ENCODE measurements at places on chromosomes 2 and 18.

DNA sequence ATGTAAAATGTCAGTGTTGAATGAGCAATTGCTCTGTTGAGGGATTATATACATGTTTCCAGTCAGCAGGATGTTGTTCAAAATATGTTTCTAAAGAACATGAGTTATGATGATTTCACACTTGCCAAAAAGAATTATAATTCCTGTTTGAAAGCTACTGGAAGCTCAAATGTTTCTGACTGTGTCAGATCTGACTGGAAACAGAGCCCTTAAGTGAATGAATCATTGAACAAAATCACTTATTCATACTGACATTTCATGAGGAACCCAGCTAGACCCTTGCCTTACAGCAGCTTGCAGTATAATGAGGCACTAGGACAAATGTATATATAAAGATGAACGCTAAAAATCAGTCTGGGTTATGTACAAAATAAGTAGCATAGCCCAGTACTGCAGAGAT lies 35.4 kb upstream of the ITGAV start:
- no peak for DNase-seq
- no peaks in the 10 kb centered on the region for H3K27me3 ChIP-seq
- no peak overlapping the region for H3K4me3 ChIP-seq
- H3K4me1 ChIP-seq = no peaks in the 10 kb centered on the region

- H3K27me3 ChIP-seq = no peaks in the 10 kb centered on the region
- H3K27ac ChIP-seq = no peak overlapping the region
- no peaks in the 10 kb centered on the region for H3K36me3 ChIP-seq
Measured at GRCh38 chr2:74617122-74617521, 31.0 kb downstream of the M1AP start.

DNA sequence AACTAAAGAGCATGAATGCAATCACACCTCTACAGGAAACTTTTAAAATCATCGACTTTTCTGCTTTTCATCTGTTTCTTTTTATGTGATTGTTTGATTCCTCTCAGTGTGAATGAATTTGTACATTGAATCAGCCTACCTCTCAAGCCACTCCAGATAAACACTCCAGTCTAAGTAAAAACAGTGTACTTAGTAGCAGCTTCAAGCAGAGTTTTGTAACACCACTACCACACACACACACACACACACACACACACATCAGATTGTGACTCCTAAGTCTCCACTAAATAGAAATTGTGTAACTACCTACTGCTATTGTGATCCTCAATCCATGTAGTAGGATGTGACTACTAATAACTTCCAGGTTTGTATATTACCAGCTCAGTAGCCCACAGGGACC lies 65.3 kb upstream of the EPB41L5 start:
- no peak for DNase-seq
- no peak overlapping the region for H3K4me3 ChIP-seq
- H3K27ac ChIP-seq = no peak overlapping the region
- H3K36me3 ChIP-seq = peaks cover 4% of the 10 kb centered on the region

GRCh38 chr2:196234672-196235071 lies 63.3 kb upstream of the STK17B start:
- DNase-seq = no peak
- H3K4me1 ChIP-seq = no peaks in the 10 kb centered on the region
- H3K27ac ChIP-seq = no peak overlapping the region
- no peaks in the 10 kb centered on the region for H3K27me3 ChIP-seq

DNA sequence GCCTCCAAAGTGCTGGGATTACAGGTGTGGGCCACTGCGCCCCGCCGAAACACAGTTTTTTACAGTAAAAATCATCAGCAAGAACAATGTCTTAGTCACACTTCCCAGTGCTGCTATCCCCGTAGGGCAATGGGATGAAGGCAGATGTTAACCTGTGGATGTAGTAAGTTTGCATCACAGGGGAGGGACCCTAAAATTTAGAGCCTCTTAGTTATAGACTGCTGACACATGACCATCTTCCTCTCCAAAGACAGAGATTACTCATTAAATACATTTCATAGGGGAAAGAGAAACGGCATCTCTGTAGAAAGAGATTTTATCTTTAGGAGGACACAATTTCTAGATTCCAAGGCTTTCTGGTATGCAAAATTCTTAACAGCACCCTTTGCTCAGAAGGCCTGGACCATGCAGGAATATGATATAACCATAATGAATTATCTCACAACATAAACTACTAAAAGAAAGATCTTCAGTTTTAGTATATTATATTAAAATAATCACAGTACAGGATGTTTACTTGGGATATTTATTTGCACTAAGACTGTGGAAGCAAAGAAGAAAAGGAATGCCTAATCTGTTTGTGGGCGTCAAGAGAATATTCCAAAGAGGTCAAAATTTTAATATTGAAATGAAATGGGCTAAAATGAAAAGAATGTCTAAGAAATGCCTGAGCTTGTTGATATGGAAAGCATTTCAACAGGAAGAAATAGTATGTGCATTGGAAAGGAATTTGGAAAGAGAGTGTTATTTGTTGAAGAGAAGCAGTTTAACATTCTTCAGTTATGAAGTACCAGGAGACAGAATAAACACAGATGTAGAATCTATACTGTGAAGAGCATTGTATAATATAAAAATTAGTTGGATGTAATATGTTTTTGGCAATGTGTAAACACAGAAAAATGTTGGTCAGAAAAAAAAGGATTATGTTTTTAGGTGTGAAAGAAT lies 1228.3 kb upstream of the CHAC2 start:
- H3K27ac ChIP-seq = no peak overlapping the region
- H3K4me3 ChIP-seq = no peak overlapping the region
- no peaks in the 10 kb centered on the region for H3K36me3 ChIP-seq
- no peaks in the 10 kb centered on the region for H3K4me1 ChIP-seq
- no peaks in the 10 kb centered on the region for H3K27me3 ChIP-seq

GRCh38 chr2:64383881-64384280 lies 70.1 kb upstream of the LGALSL start:
- H3K4me1 ChIP-seq = no peaks in the 10 kb centered on the region
- no peak overlapping the region for H3K27ac ChIP-seq
- no peak overlapping the region for H3K4me3 ChIP-seq
- H3K36me3 ChIP-seq = no peaks in the 10 kb centered on the region

- H3K36me3 ChIP-seq = no peaks in the 10 kb centered on the region
- no peaks in the 10 kb centered on the region for H3K27me3 ChIP-seq
- DNase-seq = no peak
- no peak overlapping the region for H3K4me3 ChIP-seq
- no peak overlapping the region for H3K27ac ChIP-seq
Measured at GRCh38 chr2:71923143-71923525, 224.5 kb downstream of the CYP26B1 start.

GRCh38 chr18:22559414-22560274 lies 141.9 kb upstream of the CTAGE1 start:
- DNase-seq = peak; percentile 76
- no peaks in the 10 kb centered on the region for H3K4me1 ChIP-seq
- H3K27me3 ChIP-seq = no peaks in the 10 kb centered on the region
- H3K27ac ChIP-seq = peak overlapping the region; percentile 90
- peak overlapping the region; percentile 55 for H3K4me3 ChIP-seq

DNA sequence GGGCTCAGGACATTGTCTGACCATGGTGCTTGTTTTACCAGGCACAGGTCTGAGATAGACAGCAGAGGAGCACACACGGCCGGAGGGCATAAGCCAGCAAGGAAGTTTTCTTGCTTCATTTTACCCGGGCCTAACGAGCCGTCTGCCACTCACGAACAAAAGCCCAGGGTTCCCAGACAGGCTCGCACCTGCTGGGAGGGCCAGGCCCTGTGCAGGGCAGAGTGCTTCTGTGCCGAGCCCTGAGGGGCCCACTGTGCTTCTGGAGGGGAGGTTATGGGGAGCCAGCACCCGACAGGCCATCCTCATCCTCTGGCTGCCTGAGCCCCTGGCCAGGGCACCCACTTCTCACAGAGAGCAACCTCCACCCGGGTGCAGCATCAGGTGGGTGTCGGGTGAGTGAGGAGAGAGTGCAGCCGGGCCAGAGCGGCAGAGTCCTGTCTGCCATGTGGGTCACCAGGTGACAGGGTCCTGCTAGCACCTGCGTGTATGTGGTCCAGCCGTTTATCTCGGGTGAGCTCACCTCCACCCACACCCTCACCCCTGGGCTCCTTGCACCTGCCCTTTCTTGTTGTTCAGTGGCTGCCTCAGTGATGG lies 297.9 kb downstream of the NDUFA10 start:
- no peaks in the 10 kb centered on the region for H3K27me3 ChIP-seq
- H3K4me3 ChIP-seq = no peak overlapping the region
- H3K4me1 ChIP-seq = no peaks in the 10 kb centered on the region
- no peaks in the 10 kb centered on the region for H3K36me3 ChIP-seq
- DNase-seq = peak; percentile 42
- no peak overlapping the region for H3K27ac ChIP-seq

DNA sequence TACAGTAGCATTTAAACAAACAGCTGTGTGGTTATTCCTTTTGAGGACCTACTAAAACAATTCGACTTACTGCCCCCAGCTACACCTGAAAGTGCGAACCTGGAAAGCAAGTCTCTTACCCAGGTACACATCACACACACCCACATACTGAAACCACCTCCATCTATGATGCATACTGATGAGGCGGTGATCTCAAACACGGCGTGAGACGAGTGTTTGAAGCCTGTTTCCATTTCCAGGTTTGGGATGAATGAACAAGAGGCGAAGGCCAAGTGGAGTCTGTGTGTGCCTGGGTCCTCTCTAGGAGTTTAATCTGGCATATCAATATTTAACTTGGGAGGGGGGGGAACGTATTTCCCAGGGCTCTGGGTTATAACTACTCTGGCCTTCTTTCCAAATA lies 1.6 kb downstream of the TMEM185B start:
- H3K4me3 ChIP-seq = no peak overlapping the region
- no peak overlapping the region for H3K27ac ChIP-seq

DNA sequence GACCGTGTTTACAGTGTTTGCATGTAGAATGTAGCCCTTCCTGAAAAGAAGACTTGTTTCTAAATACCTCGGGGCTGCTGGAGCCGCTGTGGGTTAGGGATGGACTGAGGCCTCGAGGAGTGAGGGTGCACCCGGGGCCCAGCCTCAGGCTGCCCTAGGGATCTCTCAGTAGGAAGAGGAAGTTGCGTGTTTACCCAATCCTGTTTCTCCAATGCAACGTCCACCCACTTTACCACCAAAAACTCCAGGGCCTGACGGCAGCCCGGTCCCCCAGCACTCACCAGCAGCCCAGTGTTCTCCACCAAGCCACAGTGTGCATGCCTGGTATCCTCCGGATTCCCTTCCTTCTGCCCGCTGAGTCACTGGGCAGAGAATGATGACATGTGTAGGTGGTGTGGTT lies 255.8 kb downstream of the GLI2 start:
- H3K36me3 ChIP-seq = no peaks in the 10 kb centered on the region
- no peak for DNase-seq
- H3K27me3 ChIP-seq = no peaks in the 10 kb centered on the region
- H3K4me3 ChIP-seq = no peak overlapping the region
- no peaks in the 10 kb centered on the region for H3K4me1 ChIP-seq

- no peaks in the 10 kb centered on the region for H3K4me1 ChIP-seq
- no peak for DNase-seq
- no peak overlapping the region for H3K27ac ChIP-seq
- H3K4me3 ChIP-seq = no peak overlapping the region
Measured at GRCh38 chr2:233108611-233109490, 48.7 kb downstream of the INPP5D start.

DNA sequence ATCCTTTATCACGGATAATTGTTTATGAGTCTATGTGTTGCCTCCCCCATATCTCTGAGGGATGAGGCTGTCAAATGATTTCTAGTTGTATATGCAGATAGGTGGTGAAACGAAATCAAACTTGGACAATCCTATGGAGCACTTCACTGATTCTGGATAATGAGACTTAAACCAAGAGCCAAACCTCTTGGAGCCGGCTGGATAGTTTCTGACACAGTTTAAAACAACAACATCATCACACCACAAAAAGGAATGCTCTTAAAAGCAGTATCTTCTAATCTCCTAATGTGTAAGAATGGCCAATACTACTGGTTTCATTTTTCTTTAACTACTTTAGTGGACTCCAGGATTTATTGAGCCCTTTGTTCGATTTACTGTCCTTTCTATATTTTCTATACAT lies 36.5 kb downstream of the SPHKAP start:
- H3K4me1 ChIP-seq = no peaks in the 10 kb centered on the region
- no peaks in the 10 kb centered on the region for H3K36me3 ChIP-seq
- no peak for DNase-seq
- no peak overlapping the region for H3K27ac ChIP-seq
- H3K27me3 ChIP-seq = no peaks in the 10 kb centered on the region

DNA sequence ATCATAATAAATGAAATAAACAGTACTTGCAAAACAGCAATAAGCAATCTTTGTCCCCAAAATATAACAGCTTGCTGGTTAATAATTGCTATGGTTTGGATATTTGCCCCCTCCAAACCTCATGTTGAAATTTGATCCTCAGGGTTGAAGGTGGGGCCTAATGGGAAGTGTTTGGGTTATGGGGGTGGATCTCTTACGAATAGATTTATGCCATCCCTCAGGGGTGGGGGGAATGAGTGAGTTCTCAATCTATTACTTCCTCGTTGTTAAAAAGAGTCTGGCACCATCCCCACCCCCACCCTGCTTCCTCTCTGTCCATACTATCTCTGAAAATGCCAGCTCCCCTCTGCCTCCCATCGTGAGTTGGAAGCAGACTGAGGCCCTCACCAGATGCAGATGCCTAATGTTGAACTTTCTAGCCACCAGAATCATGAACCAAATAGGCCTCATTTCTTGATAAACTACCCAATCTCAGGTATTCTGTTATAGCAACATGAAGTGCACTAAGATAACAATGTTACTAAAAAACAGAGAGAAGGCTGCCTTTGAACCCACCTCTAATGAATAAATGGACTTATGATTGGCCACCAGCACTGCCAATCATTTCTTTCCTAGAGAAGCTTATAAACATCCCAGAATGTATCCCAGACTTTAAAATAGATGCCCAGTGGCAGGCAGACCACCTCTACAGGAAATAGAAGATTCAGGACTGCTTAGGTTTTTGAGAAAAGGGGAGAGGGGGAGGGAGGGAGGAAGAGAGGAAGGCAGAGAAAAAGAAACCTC lies 90.1 kb downstream of the ALPK2 start:
- peak overlapping the region; percentile 75 for H3K27ac ChIP-seq
- no peaks in the 10 kb centered on the region for H3K36me3 ChIP-seq
- H3K4me1 ChIP-seq = peaks cover 31% of the 10 kb centered on the region
- no peak for DNase-seq
- no peak overlapping the region for H3K4me3 ChIP-seq

DNA sequence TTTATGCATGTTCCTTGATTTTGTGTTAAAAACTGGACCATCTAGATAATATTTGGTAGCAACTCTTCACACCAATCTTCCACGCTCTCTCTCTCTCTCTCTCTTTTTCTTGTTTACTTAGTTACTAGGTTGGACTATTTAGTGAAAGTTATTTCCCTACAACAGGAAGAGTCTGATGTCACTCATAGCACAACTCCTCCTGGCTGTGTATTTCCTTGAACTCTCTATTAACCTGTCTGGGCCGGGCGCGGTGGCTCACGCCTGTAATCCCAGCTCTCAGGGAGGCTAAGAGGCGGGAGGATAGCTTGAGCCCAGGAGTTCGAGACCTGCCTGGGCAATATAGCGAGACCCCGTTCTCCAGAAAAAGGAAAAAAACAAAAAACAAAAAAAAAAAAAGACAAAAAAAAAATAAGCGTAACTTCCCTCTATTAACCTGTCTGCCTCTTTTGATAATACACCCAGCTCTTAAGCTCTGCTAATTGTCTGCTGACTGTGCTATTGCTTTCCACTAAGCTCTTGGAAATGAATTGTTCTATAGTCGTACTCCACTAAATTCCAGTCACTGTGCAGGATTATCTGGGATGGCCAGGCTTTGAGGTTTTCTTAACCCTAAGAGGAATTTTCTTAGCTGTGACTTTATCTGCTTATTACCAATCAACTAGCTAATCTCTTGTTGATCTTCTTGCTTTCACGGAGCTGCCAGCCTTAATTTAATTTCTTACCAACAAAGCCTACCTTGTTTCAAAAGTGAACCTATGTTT lies 18.1 kb upstream of the CDH19 start:
- no peak overlapping the region for H3K4me3 ChIP-seq
- no peaks in the 10 kb centered on the region for H3K4me1 ChIP-seq
- no peaks in the 10 kb centered on the region for H3K36me3 ChIP-seq
